LoVo (cell line): ENCODE measurements at places on chromosomes 12 and 14.
A peak's percentile ranks its signal among the peaks of the same experiment; 100 is the strongest.

DNA sequence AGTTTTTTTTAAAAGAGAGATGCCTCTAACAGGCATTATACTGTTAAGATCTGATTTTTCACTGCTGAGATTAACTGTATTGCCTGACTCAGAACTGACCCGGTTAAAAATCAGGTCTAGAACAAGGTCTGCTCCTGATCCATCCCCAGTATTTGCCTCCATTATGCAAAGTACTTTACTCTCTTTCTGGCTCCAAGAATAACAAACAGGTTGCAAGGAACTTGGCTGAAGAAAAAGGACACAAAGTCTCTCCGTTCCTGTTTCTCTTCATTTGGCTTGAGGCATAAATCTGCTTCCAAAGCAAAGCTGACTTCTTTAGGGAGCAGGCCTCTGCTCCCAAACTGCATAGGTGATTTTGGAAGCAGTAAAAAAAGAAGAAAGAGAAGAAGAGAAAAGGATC lies 199.3 kb upstream of the PDZRN4 start:
- DNase-seq, result no peak

DNA sequence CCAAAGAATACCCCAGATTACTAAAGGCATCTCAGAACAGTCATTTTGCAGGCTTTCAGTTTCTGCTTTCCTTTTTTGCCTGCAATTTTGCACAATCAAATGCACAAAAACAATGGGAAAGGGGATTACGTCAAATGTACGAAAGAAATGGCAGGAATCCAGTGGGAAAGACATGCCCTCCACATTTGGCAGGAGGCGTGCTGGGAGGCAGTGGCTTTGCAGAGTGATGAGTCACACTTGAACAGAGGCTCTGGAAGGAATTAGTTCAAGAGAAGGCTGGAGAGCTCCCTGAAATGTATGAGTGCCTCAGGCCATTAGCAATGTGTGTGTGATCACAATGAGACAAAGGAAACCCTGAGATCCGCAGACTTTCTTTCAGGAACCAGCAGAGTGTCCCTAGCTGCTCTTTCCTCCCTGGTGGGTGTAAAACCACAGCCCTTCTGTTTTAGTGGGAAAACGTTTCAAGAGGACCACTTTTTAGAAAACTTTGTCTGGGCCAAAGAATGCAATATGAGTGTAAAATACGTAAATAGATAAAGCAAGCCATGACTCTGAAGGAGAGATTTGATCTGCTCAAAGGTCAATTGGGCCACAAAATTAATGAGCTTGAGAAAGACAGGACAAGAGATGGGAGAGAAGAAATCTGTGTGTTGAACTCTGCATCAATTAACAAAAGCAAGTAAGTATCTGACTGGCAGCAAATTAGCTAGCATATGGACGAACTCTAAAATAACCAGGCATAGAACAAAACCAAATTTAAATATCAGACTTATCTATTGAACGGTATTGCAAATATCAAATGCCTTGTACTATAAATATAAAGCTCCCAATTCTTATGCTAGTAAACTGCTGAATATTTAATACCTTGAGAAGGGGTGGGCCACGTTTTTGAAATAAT lies 155.4 kb upstream of the PDE3A start:
- DNase-seq, result peak; percentile 81

DNA sequence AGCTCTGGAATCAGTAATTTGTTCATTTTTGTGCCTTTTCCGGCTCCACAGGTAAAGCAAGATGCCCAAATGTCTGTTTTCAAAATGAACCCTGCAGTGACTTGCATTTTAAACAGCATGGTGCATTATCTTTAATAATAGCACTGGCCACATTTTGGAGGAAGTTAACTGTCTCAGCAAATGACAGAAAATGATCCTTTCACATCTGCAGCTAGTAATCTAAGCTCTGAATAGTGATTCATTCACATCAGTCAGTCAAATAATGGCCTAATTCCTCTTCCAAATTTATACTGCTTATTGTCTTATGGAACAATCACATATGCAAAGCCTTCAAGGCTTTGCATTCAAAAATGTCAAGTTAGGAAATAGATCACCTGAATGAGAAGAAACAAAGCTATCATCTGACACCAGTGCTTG lies 75.6 kb downstream of the PPM1H start:
- DNase-seq, result no peak

DNA sequence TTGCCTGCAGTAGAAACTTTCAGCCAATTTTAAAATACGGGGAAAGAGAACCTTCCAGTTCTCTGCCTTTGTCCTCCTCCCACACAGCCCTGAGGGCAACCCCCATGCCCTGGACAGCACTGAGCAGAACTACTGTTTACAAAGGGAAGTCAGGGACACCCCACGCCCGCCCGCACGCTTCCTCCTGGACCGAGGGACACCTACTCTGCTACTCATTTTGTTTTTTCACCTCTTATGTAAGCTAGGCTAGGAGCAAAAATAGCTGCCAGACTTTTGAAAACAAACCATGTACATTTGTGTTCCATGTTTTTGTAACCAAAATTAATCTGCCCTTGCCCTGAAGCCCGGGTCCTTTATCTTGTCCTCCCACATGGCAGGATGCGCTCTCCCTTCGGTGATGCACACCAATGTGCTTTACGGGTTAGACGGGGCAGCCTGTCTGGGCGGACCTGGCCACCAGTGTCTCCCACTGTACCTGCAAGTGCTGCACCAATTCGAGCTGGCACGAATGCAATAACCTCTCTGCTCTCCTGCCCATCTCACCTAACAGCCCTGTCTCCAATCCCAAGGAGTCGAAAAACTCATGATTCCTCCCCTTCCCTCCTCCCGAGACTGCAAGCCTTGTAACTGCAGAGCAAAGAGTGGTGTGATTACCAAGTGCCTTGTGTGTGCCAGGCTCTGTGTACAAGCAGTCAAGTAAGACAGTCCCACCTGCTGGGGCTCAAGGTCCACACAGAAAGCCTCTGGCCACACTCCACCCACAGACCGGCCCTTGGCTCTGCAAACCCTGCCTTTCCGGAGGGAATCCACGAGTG lies 85.2 kb downstream of the CCDC88C start:
- DNase-seq, result no peak

DNA sequence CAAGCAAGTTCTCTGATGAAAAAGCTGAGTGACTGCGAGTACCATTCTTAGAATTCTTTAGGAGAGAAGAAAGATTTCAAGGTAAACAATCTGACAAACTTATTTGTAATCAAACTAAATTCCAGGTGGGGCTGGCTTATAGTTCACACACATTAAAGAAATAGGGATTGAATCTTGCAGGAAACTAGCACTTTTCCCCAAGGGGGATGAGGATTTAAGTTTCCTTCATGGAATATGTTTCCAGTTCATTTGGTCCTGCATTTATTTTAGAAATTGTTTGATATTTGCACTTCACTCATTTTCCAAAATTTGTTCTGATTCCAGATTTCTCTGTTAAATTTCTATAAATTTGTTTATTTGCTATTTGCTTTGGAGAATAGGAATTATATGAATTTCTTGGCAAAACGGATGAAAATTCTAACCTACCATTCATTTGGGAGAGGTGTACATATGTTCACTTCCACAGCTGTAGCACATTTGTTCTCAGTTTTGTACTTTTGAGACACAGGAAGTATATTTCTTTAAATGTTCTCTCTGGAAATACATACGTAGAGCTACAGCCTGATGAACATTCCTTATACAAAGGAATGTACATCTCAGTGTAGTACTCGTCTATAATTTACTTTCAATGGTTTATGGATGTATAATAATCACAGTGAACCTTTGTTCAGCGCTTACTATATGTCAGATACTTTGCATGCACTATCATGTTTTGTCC lies 145.5 kb downstream of the AKAP6 start:
- no peak for DNase-seq

- DNase-seq, result no peak
Observed at GRCh38 chr14:20455355-20456300, 602 bp downstream of the APEX1 start.

- DNase-seq, result no peak
Observed at GRCh38 chr14:71377099-71377498, 469.8 kb downstream of the PCNX1 start.

DNA sequence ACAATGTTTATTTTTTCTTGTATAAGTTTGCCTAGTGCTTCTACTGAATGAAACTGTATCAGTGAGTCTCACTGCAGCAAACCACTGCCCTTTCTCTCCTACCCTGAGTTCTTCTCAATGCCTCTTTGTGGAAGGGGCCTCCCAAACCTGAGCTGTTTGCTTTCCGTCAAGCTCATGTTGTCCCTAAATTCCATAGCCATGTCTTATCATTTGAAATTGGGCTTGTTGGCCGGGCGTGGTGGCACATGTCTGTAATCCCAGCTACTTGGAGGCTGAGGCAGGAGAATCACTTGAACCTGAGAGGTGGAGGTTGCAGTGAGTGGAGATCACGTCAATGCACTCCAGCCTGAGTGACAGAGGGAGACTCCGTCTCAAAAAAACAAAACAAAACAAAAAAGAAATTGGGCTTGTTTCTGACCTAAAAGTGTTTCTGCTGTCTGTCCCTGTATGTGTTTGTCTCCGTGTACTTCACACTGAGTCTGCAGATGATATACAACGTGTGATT lies 1.8 kb upstream of the CSRP2 start:
- no peak for DNase-seq

DNA sequence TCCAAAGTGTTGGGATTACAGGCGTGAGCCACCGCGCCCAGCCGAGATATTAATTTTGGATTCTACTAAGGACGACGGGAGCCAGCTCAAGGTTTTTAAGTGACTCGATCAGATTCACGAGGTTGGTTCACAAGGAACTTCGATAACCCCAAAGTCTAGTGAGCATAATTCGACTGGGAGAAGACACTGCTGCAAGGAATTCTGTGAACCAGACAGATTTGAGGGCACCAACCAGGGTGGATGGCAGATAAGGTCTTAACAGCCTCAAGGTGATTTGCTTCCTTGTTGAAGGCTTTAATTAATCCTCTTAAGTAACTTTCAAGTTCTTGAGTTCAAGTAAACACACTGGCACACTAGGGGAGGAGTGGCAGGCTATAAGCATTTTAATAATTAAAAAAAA lies 1.1 kb upstream of the KLHDC2 start:
- peak; percentile 20 for DNase-seq

GRCh38 chr14:33323979-33324378 lies 385.3 kb downstream of the NPAS3 start:
- DNase-seq, result no peak

DNA sequence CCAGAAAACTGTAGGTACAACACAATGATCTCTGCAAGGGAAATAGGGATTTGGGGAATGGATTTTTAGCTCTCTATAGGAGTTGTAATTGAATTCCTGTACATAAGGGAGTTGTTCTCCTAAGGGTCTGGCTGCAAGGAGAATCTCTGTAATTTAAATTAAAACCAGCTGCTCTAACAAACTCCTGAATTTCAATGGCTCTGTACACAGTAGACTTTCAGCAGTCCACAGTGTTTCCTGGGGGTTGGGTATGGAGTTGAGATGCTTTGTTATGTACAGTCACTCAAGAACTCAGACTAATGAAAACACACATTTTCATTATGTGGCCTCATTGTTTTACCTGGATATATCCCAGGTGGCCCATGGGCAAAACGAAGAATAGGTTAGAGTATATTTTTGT lies 93.2 kb downstream of the NAV3 start:
- no peak for DNase-seq

- DNase-seq, result peak; percentile 92
Observed at GRCh38 chr12:132445884-132446632, 43.9 kb upstream of the FBRSL1 start.

DNA sequence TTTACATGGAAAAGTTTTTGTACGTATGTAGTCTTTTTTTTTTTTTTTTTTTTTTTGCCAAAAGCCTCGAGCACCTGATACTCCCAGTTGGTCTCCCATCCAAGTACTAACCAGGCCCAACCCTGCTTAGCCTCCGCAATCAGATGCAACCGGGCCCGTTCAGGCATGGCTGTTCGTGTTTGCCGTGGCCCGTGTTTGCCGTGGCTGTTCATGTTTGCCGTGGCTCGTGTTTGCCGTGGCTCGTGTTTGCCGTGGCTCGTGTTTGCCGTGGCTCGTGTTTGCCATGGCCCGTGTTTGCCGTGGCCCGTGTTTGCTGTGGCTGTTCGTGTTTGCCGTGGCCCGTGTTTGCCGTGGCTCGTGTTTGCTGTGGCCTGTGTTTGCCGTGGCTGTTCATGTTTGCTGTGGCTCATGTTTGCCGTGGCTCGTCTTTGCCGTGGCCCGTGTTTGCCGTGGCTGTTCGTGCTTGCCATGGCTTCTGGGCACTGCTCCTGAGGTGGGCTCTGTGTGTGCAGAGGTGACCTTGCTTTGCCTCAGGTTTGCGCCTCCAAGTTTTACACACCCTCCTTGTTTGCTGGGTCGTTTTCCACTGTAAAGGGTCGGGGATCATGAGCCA lies 26.8 kb upstream of the MMP17 start:
- DNase-seq, result no peak

DNA sequence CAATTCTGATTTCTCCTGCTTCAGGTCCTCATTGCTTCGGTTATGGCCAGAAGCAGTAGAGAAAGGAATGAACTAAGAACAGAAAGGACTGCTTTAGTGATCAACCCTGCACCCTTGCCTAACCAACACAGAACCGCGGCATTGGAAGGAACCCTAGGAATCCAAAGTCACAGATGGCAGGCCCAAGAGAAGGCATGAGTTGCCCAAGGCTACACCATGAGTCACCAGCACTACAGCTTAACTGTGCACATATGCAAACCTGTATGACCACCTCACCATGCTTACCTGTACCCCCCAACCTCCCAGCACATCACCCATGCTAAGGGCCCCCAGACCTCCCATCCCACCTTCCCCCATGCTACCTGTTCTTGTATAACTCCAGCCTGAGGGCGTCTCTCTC lies 25.9 kb upstream of the BLTP3B start:
- no peak for DNase-seq

DNA sequence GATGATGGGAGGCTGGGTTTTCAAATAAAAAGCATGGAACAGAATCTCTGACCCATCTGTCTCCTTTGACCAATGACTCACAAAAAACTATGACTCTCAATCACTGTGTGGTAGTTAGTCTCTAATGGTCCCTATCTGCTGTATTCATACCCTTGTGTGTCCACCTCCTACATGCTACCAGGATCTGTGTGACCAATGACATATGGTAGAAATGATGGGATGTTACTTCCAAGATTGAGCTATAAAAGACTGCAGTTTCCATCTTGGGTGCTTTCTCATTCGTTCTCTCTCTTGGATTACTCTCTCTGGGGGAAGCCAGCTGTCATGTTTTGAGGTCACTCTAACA lies 144.7 kb upstream of the BTG1 start:
- DNase-seq, result no peak

DNA sequence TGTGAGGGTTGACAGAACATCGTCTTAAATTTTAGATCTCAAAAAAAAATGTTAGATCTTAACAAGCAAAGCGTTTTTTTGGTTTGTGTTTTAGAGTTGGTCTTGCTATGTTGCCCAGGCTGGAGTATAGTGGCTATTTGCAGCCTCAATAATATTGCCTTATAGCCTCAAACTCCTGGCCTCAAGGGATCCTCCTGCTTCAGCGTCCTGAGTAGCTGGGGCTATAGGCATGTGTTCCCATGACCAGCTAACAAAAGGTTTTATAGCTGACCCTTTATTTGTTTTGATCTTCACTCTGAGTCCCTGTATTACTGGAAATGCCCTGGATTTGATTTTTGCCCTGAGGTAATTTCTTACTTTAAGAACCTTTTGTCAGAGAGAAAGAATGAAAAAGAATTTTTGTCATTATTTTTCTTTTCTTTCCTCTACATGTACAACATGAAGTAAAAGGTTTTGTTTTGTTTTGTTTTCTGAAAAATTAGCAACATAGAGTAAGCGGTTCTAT lies 5.2 kb downstream of the INHBC start:
- DNase-seq, result no peak
